Mesothelial cell of epicardium (in vitro differentiated cells): ENCODE measurements at places on chromosomes 3 and 15. TPM values are rescaled to one million over a fixed set of nuclear protein-coding genes. Genes with fewer than 3 reads are reported as not detected.
A peak's percentile ranks its signal among the peaks of the same experiment; 100 is the strongest.

DNA sequence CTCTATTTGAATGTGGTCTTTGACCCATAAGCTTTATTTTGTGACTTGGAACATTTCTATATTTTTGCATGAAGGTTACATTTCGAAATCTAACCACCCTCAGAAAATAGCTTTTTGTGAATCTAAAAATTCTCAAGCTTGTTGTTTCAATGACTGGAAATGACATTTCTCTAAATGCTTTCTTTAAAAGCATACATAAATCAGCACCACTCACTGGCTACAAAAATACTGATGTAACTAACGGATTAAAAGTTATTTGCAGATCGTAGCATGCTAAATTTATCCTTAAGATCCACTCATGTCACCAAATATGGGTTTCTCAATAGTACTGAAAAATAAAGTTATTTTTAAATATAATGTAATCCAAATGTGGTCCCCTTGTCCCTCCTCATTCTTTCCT is 55.2 kb upstream of the ACAN start:
- H3K36me3 ChIP-seq: no peaks in the 10 kb centered on the region
- H3K27ac ChIP-seq: no peak overlapping the region
- H3K27me3 ChIP-seq: peaks cover 64% of the 10 kb centered on the region
- no peak overlapping the region for H3K4me3 ChIP-seq

GRCh38 chr3:128383316-128384235 is 83.1 kb downstream of the DNAJB8 start:
- no peak overlapping the region for H3K4me3 ChIP-seq
- H3K4me1 ChIP-seq: peaks cover 79% of the 10 kb centered on the region
- no peak for DNase-seq
- peak overlapping the region; percentile 93 for H3K27ac ChIP-seq

Gene INO80
- total RNA-seq: 22.4 to 24.6 TPM (median 23.7 TPM) in 3 replicates

GRCh38 chr3:36380221-36381031 is at the start of gene STAC:
Gene STAC (plus strand): TSS chr3:36380504. CDS start chr3:36380644, 140 bp downstream.
- peak; percentile 43 for DNase-seq
- peak within 1 kb of the TSS; percentile 74 for H3K4me3 ChIP-seq
- peaks cover 10% of the 10 kb centered on the region for H3K4me1 ChIP-seq
- H3K27me3 ChIP-seq: peaks cover 52% of the 10 kb centered on the region
- H3K36me3 ChIP-seq: no peaks in the 10 kb centered on the region

Gene TTC21A
- 10.2 to 12.7 TPM (median 12.3 TPM) in 3 replicates for total RNA-seq

- no peak overlapping the region for H3K27ac ChIP-seq
- no peak for DNase-seq
- H3K36me3 ChIP-seq: no peaks in the 10 kb centered on the region
- H3K4me1 ChIP-seq: no peaks in the 10 kb centered on the region
- no peak overlapping the region for H3K4me3 ChIP-seq
These were observed 1.0 kb upstream of the HTR3D start for GRCh38 chr3:184030536-184030935.

- H3K36me3 ChIP-seq: no peaks in the 10 kb centered on the region
- H3K27me3 ChIP-seq: no peaks in the 10 kb centered on the region
- no peak for DNase-seq
- H3K4me3 ChIP-seq: no peak overlapping the region
- peaks cover 5% of the 10 kb centered on the region for H3K4me1 ChIP-seq
These were observed 30.5 kb downstream of the MINDY4B start for GRCh38 chr3:150874666-150875219.

GRCh38 chr3:67937498-67938118 is 283.2 kb upstream of the SUCLG2 start:
- no peak overlapping the region for H3K4me3 ChIP-seq
- peaks cover 1% of the 10 kb centered on the region for H3K4me1 ChIP-seq

Gene KLHL6
- total RNA-seq: 0.05 to 0.16 TPM (median 0.07 TPM) in 3 replicates

- peaks cover 12% of the 10 kb centered on the region for H3K36me3 ChIP-seq
- peaks cover 14% of the 10 kb centered on the region for H3K4me1 ChIP-seq
- DNase-seq: no peak
- no peaks in the 10 kb centered on the region for H3K27me3 ChIP-seq
- H3K4me3 ChIP-seq: no peak overlapping the region
These were observed 158.6 kb downstream of the ADAM10 start for GRCh38 chr15:58590926-58591325.

DNA sequence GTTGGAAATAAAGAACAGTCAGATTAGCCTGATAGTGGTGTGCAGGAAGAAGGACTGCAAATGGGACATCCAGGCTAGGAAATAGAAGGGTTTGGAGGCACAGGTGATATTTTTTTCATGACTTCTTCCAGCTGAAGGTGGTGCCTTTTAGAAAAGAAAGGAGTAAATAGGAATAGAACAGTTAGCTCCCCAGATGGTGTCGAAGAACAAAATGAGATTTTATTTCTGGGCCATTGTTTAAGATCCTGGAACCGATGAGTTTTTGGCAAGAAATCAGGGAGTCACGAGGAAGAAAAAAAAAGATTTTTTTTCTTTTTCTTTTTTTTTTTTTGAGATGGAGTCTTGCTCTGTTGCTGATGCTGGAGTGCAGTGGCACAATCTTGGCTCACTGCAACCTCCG is 9.8 kb upstream of the NCK1 start:
- no peak overlapping the region for H3K27ac ChIP-seq
- no peak overlapping the region for H3K4me3 ChIP-seq
- H3K4me1 ChIP-seq: no peaks in the 10 kb centered on the region
- H3K36me3 ChIP-seq: peaks cover 23% of the 10 kb centered on the region
- H3K27me3 ChIP-seq: no peaks in the 10 kb centered on the region
